ENCODE measurements at places on chromosomes 1 and 21.
A peak's percentile ranks its signal among the peaks of the same experiment; 100 is the strongest.

DNA sequence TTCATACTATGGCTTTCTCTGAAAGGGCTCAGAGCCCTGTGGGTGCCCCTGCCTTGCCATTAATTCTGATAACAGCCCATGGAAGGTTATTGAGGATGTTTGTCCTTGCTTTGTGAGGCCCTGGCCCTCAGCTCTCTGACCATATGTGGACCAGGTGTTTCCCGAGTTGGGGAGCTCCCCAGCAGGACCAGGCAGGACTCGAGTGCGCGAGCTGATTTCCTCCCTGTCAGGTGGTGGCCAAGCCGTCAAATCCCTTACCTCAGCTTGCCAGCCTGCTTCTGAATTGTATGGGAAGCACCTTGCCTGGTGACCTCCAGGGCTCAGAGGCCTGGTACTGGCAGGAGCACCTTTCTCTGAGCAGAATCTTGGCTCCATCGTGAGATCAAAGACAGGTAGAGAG is 17.9 kb upstream of the SDE2 start:
- DNase-seq, result peak; percentile 26

DNA sequence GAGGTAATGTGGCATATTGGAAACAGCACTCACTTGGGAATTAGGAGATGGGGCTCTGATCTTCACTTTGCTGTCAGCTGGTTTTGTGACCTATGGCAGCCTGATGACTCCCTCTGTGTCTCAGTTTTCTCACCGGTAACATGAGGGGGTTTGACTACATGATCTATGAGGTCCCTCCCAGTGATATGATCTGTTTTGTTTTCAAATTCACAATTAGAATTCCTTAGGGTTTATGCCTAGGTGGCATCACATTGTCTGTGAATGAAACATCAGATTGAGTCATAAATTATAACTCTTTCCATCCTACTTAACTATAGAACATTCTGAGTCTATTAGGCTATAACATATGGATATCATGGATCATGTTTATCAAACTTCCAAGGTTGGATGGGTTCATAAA is 386.6 kb downstream of the PTBP2 start:
- DNase-seq, result no peak

DNA sequence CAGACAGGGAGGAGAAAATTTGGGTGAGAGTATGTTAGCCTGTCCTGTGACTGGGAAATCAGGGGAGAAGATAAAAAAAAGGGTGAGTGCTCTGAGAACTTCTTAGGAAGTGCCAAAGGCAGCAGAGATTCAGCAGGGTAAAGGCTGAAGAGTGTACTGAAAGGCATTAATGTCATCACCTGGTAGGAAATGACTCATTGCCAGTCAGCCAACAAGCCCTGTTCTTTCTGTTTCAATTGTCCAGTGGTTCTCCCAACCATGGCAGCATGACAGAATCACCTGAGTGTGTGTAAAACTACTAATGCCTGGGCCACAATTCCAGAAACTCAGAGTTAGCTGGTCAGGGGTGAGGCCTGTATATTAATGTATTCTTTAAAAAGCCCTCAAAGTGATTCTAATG is 83.5 kb downstream of the INTS7 start:
- no peak for DNase-seq

DNA sequence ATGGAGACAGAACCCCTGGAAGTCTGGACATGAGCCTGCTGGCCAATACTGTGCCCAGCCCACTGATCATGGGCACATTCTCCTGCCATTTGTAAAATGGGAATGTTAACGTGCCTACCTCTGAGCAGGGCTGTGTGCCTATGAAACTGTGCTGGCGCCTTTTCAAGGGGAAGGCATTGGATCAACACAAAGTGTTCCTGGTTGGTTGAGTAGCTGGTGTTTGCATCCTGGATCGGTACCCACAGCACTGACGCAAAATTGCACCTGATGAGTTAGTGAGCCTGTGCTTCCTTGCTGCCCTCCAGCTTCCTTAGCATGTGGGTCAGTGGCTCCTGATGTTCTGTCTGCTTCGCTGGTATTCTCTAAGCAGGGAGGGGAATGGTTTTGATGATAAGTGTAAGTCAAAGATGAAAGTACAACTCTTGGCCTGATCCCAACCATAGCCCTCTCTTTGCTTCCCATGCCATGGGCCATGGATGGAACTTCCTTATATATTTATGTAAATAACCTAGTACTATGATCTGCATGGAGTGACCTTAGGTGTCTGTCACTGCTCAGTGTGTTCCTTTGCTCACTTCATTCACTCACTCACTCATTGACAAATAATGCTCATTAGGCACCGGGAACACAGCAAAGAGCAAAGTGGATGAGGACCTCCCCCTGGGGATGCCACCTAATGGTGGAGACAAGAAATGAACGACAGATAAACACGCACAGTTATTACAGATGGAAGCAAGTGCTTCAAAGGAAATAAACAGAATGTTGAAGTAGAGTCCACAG is 22.7 kb downstream of the MAB21L3 start:
- DNase-seq, result no peak

- no peak for DNase-seq
Observed at GRCh38 chr21:28704746-28705145, 287.9 kb downstream of the LTN1 start.

DNA sequence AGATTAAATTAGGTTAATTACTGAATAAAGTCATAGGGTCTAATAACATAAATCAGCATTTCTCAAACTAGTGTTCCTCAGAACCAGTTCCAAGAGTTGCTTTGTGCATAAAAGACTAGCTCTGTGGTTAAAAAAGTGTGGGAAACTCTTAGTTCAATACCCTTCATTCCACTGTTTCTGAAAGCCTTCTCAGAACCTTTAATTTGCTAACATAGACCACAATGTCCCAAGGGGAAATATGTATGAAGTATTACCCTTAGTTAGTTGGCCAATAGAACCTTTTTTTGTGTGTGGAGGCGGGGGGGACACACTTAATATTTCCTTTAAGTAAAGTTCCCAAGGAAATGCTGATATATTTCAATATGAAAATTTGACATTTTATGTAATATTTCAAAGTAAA is 20.4 kb downstream of the ODF2L start:
- DNase-seq, result no peak

DNA sequence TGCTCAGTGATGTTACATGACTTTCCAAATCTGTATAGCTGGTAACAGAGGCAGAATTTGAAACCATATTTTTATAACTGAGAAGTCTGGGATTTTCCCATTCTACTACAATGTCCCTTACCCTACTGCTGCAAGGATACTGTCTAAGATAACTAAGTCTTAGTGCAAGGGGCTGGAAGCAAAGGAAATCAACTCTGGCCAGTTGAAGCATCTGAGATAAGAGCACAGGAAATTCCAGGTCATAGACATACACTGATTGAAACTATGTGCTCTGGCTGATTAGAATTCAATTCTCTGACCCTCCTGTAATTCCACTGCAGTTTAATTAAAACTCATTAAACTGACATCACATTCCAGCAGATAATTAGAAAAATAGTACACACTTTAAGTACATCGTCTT is 267.7 kb upstream of the C1orf87 start:
- no peak for DNase-seq
